ENCODE measurements at places on chromosomes 2 and 18. TPM values are rescaled to one million over a fixed set of nuclear protein-coding genes. Genes with fewer than 3 reads are reported as not detected.

GRCh38 chr18:70036771-70037347, 89.2 kb upstream of the CD226 start:
- H3K27me3 ChIP-seq = no peaks in the 10 kb centered on the region
- no peaks in the 10 kb centered on the region for H3K36me3 ChIP-seq
- no peak for DNase-seq

- no peak overlapping the region for H3K4me3 ChIP-seq
- H3K4me1 ChIP-seq = no peaks in the 10 kb centered on the region
- H3K27ac ChIP-seq = no peak overlapping the region
- no peak for DNase-seq
- H3K27me3 ChIP-seq = no peaks in the 10 kb centered on the region
These were observed 356.3 kb downstream of the PARD3B start for GRCh38 chr2:204901591-204901990.

DNA sequence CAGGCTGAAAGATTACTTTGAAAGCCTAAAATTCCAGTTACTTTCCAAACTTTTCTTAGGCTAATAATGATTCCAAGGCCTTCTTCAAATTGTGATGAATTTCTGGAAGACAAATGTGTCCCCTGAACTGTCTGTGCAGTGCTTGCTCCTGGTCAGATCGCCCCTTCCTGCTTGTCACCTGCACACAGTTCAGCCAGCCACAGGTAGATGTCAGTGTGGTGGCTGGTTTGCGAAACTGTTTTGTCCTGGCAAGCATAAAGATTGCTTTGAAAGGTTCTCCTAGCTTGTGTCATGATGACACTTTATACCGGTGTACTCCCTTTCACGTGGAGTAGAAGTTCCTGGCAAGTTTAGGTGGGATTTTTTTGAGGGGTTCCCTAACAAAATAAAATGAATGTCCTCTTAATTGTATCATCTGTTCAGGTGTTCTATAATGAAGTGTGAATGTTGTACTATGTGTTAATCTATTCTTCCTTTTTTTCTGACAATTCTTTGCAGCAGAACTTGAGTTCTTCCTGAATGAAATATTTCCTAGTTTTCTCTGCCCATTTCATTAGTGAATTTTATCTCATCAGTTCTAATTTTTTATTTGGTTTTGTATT, 298.8 kb downstream of the ZNF407 start:
- H3K36me3 ChIP-seq = no peaks in the 10 kb centered on the region
- no peak overlapping the region for H3K27ac ChIP-seq
- no peak overlapping the region for H3K4me3 ChIP-seq
- peaks cover 3% of the 10 kb centered on the region for H3K4me1 ChIP-seq
- peak; percentile 63 for DNase-seq
- no peaks in the 10 kb centered on the region for H3K27me3 ChIP-seq

DNA sequence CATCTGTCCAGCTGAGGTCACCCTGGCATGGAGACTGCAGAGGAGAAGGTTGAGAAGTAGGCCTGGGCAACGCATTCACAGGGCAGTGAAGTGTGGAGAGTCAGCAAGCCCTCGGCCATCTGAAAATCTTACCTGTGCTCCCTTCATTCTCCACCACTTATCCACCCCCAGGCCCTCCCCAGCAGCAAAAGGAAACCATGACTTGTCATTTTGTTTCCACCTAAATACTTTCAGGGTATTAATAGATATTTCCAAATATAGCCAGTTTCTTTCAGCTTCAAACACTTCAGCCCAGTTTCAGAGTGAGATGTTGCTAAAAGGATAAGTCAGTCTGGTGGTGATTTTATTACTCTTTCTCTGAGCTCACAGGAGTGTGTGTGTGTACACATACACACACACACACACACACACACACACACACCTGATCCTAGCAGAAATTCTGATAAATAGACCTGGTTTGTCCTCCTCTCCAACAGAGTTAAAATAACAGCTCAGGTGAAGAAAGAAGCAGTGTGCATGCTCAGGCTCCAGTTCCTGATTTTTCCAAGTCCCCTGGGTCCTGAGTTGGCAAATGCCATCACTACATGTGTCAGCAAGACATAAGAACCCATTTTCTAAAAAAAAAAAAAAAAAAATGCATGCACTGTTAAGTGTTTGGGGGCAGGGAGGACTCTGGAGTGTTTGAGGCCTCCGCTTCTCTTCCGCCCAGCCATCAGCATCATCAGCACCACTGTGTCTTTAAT, 82.8 kb downstream of the LOXHD1 start:
- H3K27ac ChIP-seq = no peak overlapping the region
- no peak for DNase-seq
- H3K4me3 ChIP-seq = no peak overlapping the region
- no peaks in the 10 kb centered on the region for H3K36me3 ChIP-seq
- no peaks in the 10 kb centered on the region for H3K4me1 ChIP-seq

DNA sequence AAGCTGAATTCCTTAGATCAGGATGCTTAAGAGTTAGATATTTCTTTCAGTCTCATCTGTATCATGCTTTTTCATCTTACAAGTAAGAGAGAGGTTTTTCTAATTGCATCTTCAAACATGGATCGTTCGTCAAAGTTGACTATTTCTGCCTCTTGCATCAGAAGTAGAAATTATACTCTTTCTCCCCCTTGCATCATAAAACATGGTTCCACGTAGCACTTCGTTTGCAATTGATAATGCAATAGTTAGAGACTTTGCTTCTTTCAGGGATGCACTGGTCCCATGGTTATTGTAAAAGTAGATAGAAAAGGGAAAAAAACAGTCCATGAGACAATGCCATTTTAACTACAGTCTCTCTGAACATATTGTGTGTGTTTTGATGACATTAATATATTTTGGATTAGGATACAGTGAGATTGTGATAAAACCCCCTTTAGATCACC, 75.1 kb upstream of the PARD3B start:
- no peak overlapping the region for H3K27ac ChIP-seq
- no peaks in the 10 kb centered on the region for H3K4me1 ChIP-seq
- no peaks in the 10 kb centered on the region for H3K27me3 ChIP-seq
- H3K36me3 ChIP-seq = no peaks in the 10 kb centered on the region

DNA sequence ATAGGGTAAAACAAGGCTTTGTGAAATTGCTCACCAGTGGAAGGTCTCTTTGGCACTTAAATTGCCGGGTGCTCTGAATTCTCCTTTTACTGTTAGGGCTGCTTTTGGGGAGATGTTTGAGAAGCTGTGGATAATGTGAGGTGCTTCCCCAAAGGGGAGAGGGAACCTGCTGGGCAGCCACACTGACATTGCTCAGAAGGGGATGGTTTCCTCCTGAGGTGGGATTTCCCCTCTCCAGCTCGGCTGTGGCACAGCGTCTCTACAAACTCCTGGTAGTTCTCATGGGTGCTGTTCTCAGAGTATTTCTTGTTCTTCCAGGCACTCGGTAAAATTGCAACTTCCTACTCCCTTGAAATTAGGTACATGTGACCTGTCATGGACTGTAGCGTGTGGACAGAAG, 124.2 kb downstream of the LPIN1 start:
- H3K27me3 ChIP-seq = no peaks in the 10 kb centered on the region
- no peak for DNase-seq
- no peak overlapping the region for H3K27ac ChIP-seq
- peaks cover 8% of the 10 kb centered on the region for H3K4me1 ChIP-seq
- no peak overlapping the region for H3K4me3 ChIP-seq

DNA sequence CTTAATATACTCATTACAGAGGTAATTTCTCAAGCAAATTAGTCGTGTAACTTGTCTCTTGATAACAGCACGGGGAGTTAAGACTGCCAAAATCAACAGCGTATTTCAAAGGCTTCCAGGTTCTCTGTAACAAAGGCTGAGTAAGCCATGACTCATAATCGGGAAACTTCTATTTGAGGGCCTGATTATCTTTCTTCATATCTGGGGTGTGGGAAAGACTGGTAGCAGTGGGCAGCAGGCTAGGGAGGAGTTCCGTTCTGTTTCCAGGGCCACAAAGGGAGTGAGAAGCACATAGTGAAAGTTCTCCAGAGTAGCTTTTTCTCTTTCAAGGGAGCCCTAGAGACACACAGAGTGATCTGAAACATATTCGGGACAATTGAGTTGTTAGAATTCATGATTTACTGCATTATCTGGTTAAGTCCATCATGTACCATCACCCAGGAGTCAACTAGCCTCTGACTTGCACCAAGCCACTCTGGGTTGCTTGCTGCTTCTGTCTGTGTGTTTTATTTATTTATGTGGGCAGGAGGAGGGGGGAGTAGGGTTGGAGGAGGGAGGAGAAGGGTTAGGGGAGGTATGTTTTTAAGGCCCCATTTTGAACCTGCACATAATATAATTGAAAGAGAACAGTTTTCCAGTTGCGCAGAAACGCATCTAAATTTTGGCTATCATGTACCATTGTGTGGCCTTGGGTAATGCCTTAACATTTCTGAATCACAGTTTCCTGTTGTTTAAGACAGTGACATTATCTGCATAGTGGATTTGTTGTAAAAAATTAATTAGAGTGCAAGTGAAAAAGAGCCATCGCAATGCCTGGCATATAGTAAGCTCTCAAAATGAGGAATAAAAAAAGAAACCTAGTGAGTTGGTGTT, 80.5 kb upstream of the ITPRID2 start:
- no peaks in the 10 kb centered on the region for H3K27me3 ChIP-seq
- H3K27ac ChIP-seq = peak overlapping the region; percentile 77
- H3K36me3 ChIP-seq = no peaks in the 10 kb centered on the region
- no peak overlapping the region for H3K4me3 ChIP-seq

DNA sequence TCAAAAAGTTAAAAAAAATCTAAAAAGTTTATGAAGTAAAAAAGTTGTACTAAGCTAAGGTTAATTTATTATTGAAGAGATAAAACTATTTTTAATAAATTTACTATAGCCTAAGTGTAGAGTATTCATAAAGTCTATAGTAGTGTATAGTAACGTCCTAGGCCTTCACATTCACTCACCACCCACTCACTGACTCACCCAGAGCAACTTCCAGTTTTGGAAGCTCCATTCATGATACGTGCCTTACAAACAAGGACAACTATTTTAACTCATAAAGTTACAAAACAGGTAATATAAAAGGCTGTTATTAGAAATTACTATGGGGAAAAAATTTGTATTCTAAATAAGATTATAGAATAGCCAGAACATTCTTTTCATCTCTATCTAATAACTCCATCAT, 158.9 kb upstream of the FN1 start:
- H3K36me3 ChIP-seq = no peaks in the 10 kb centered on the region
- DNase-seq = no peak
- H3K27me3 ChIP-seq = no peaks in the 10 kb centered on the region
- no peak overlapping the region for H3K27ac ChIP-seq
- H3K4me3 ChIP-seq = no peak overlapping the region

DNA sequence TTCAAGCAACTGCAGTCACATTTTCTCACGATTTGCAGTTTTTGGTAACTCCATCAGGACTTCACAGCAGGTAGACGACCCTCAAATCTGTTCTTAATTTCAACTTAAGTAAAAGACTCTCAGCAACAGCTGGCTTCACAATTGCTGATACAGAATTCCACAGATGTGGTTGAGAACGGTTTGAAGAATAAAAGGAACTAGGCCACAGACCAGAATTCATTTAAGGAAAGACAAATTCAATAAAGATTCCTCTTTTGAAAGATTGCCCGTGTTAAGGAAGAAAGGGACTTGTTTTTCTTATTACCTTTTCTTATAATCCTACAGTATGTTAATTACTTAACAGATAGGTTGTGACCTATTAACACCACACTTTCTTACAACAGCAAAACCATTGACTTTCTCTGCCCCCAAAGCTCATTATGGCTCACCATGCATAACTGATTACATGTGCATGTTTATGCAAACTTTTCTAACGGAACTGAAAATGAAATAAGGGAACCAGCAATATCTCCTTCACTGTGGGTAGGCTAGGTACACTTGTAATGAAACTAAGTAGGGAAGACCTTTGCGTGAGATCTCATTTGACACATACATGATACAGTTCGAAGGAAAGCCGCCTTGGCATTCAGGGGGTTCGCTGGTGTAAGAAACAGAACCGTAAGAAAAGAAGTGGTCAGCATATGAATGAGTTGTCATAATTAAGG, 4.7 kb upstream of the ZNF516 start:
- H3K27me3 ChIP-seq = no peaks in the 10 kb centered on the region
- DNase-seq = no peak
- no peak overlapping the region for H3K4me3 ChIP-seq
- H3K27ac ChIP-seq = no peak overlapping the region
- H3K4me1 ChIP-seq = no peaks in the 10 kb centered on the region

- no peak overlapping the region for H3K4me3 ChIP-seq
- DNase-seq = no peak
These were observed 640.6 kb downstream of the EPHA4 start for GRCh38 chr2:220931491-220931890.

DNA sequence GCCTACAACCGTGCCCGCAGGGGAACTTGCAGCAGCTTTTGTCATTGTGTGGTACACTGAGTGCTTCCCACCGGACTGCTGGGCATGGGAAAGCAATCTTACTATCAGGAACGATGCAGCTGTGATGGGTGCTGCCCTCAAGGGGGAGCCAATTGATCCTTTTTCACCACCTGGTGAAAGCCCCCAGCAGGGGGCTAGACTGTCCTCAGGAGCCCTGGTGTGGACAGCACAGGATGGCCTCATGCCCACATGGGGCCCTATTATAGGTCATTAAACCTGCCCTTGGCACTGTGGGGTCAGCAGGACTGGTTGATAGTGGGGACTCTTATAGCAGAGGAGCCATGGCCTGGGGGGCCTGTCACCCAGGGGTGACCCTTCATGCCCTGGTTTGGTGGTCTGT, 172.2 kb downstream of the GLI2 start:
- DNase-seq = no peak
- H3K4me3 ChIP-seq = no peak overlapping the region
- H3K36me3 ChIP-seq = no peaks in the 10 kb centered on the region
- H3K27ac ChIP-seq = no peak overlapping the region
- no peaks in the 10 kb centered on the region for H3K27me3 ChIP-seq

GRCh38 chr2:17322461-17322860, 195.8 kb downstream of the RAD51AP2 start:
- H3K4me1 ChIP-seq = no peaks in the 10 kb centered on the region
- H3K27ac ChIP-seq = no peak overlapping the region
- no peaks in the 10 kb centered on the region for H3K36me3 ChIP-seq

DNA sequence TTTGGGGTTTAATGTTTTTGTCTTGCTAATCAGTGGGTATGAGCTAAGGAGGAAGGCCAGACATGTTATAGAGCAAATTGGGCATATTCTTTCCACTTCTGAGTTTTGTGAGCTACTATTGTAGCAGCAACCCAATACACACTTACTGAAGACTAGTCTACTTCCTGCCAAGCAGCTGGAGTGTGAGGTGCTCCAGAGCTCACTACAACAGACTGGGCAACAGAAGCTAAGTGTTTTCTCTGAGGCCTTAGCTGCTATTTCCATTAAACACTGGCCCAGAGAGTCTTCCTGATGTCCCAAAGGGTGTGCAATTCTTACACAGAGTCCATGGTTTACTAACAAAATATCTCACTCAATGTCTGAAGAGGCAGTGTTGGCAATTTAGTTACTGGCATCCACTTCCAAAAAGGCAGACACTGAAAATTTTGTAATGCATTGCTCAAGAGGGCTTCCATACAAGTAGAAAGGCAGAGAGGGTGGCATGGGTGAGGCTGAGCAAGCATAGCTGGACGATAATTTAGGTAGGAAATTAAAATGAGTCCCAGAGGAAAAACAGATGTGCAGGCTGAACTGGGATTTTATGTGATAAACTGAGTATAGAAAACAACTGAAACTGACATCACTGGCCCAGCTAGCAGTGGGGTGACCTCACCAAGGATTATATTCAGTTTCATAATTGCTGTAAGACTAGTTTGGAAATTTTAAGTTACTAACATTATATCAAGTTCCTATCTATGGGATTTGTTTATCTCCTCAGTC, 68.6 kb downstream of the ZC3H6 start:
- H3K27ac ChIP-seq = no peak overlapping the region
- no peaks in the 10 kb centered on the region for H3K4me1 ChIP-seq
- H3K27me3 ChIP-seq = no peaks in the 10 kb centered on the region
- no peaks in the 10 kb centered on the region for H3K36me3 ChIP-seq
- no peak for DNase-seq
- no peak overlapping the region for H3K4me3 ChIP-seq

IL36G gene
- not detected for total RNA-seq

CNPPD1 gene
- total RNA-seq = 64.0 TPM

CHRNG gene
- total RNA-seq = not detected

TSPYL6 gene
- not detected for total RNA-seq

LPIN2 gene
- total RNA-seq = 50.7 TPM
